ENCODE measurements at places on chromosomes 7 and 10.

DNA sequence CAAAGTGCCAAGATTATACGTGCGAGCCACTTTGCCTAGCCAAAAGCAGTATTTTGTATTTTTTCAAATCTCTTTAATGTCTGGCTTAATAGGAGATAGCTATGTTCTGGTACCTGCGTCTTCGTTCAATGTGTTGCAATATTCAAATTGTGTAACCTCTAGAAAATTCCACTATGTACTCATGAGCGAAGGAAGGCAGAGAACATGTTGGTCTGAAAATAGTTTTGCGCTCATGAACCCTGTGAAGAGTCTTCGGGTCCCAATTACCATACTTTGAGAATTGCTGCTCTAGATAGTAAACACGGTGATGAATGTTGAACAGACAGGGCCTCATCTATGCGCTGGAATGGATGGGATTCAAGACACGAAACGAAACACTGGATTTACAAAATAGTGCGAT is 2.7 kb upstream of the SUV39H2 start:
- H3K4me1 ChIP-seq: no peaks in the 10 kb centered on the region
- H3K4me3 ChIP-seq: no peak overlapping the region
- no peak for DNase-seq
- no peaks in the 10 kb centered on the region for H3K27me3 ChIP-seq
- peaks cover 5% of the 10 kb centered on the region for H3K36me3 ChIP-seq
- H3K27ac ChIP-seq: no peak overlapping the region

DNA sequence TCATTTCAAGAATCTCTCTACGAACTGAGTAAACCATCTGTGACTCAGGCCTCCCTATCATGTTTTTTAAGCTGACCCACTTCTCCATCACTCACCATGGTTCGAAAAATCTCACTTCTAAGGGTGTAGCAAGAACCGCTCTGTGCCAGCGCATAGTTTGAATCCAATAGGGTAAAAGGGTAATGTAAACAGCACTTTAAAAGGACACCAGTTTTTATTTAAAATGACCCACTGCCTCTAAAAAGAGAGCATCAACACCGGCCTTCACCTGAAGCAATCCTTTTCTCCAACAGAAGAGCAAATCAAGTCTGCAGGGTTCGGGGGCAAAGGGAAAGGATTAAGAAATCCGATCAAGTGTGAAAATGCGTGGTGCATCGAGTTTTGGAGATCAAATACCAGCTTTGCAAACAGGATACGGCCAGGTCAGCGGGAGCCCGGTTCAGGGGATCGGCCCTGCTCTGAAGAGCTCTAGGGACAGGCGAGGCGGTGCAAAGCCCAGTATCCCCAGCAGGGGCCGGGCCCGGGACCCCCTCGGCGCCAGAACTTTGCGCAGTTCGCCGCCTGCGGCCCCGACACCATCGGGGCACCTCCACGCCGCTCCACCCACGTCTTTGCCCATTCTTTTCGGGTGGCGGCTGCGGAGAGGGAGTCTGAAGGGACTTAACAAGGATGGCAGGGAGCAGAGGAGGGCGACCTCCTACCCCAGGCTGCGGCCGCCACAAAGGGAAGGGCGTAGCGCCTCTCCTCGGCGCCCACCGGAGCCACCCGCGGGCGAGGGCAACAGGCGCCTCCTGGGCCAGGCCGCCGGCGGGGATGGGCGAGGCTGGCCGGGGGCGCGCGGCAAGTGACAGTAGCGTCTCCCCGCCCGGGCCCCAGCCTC is 842 bp downstream of the NMT2 start:
- H3K36me3 ChIP-seq: no peaks in the 10 kb centered on the region
- H3K4me3 ChIP-seq: peak overlapping the region; percentile 92
- no peaks in the 10 kb centered on the region for H3K27me3 ChIP-seq
- peaks cover 25% of the 10 kb centered on the region for H3K4me1 ChIP-seq
- DNase-seq: peak; percentile 75
- peak overlapping the region; percentile 86 for H3K27ac ChIP-seq

- H3K36me3 ChIP-seq: no peaks in the 10 kb centered on the region
- H3K27ac ChIP-seq: no peak overlapping the region
- no peak for DNase-seq
- H3K27me3 ChIP-seq: no peaks in the 10 kb centered on the region
Observed at GRCh38 chr7:90857603-90858002, 261.5 kb downstream of the CDK14 start.

DNA sequence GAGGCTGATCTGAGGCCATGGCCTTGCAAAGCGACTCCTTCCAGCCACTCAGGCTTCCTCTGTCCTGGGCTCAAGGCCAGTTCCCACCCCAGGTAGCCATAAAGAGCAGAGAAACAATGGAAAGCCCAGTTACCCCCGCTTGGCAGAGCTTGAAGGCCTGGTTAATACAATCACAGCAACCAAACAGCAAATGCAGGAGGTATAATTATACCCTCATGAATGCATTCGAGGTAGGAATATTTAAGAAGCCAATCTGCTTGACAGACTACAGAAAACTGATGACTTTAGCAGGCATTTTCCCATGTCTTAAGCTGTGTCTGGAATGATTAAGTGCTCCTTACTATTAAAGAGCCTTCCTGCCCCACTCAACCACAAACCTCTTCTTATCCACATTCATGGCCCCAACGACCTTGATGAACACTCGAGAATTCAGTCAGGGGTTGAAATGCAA is 114.1 kb upstream of the MACROH2A2 start:
- no peaks in the 10 kb centered on the region for H3K4me1 ChIP-seq
- H3K27me3 ChIP-seq: no peaks in the 10 kb centered on the region
- no peak overlapping the region for H3K4me3 ChIP-seq
- no peak for DNase-seq
- H3K27ac ChIP-seq: no peak overlapping the region
- H3K36me3 ChIP-seq: peaks cover 11% of the 10 kb centered on the region

DNA sequence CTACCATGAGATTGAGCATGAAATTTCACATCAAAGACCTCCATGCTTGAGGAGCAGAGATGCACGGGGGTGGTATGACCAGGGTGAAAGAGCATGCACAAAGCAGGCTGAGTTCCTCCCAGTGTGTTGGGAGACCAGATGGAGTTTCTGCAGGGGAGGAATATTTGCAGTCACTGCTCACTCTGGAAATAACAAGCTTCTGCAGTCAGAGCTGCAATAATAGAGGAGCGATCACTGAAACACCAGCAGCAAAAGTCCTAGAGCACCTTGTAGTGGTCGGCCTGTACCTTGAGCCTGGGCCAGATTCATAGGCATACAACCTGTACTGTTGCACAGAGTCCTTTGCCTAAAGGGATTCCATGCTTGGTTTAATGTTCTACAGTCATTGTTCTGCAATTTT is 184.5 kb upstream of the SP8 start:
- H3K4me1 ChIP-seq: no peaks in the 10 kb centered on the region
- no peaks in the 10 kb centered on the region for H3K36me3 ChIP-seq
- no peak overlapping the region for H3K4me3 ChIP-seq
- no peaks in the 10 kb centered on the region for H3K27me3 ChIP-seq
- no peak overlapping the region for H3K27ac ChIP-seq
- no peak for DNase-seq

GRCh38 chr7:104327534-104327933 is 869 bp upstream of the LHFPL3 start:
- H3K4me3 ChIP-seq: no peak overlapping the region
- peaks cover 15% of the 10 kb centered on the region for H3K4me1 ChIP-seq
- no peak overlapping the region for H3K27ac ChIP-seq

DNA sequence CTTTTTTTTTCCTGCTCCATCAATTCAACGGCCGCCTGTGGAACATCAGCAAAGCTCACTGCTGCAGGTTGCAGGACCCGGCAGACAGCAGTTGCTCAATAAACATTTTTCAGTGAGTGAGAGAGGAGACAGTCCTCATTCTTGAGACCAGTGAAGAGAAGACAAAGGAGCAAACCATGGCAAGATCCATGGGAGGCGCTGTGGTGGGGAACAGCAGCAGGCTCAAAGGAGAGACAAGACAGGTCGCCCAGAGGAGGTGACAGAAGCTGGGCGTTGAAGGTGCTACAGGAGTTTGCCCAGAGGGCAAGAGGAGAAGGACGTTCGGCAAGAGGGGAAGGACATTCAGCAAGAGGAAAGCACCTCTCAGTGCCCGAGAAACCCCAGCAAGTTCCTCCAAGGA is 74.5 kb upstream of the FGFR2 start:
- no peak for DNase-seq
- no peaks in the 10 kb centered on the region for H3K27me3 ChIP-seq
- no peaks in the 10 kb centered on the region for H3K36me3 ChIP-seq
- H3K4me1 ChIP-seq: peaks cover 13% of the 10 kb centered on the region
- H3K27ac ChIP-seq: no peak overlapping the region

DNA sequence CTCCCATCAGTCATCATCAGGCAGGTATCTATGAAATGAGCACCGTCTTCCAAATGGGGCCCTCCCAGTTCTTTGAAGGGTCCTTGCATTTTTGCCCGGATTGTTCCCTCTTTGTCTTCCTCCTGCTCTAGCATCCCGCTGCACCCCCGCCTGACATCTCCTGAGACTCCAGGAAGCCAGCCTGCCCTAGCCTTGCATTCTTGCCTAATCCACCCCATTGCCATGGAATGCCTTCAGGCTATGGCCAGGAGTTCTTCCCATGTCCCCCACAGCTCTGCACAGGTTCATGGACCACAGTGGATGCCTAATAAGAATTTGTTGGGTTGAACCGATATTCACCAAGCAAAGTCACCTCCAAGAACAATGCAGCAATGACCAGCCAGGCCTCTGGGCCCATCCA is 62.1 kb downstream of the ZMIZ1 start:
- H3K27ac ChIP-seq: no peak overlapping the region
- DNase-seq: no peak
- H3K36me3 ChIP-seq: peaks cover 27% of the 10 kb centered on the region

DNA sequence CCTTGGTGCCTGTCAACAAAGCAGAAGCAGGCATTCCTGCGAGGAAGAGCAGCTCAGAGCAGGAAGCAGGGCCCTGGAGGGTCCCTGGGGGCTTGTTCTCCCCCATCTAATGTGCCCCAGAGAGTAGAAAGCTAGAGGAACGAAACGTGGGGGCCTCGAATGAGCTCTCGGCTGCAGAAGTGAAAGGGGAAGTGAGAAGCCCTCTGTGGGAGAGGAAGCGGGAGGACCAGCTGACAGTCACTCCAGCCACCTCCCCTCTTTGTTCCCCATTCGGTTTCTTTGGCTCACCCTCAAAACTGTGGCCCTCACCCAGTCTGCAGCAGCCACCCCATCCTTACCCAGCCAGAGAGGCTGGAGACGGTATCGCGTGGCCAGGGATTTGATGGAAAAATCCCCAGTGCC is 25.0 kb downstream of the C10orf105 start:
- no peaks in the 10 kb centered on the region for H3K27me3 ChIP-seq
- no peak overlapping the region for H3K4me3 ChIP-seq
- DNase-seq: peak; percentile 46
- H3K27ac ChIP-seq: no peak overlapping the region
- H3K36me3 ChIP-seq: no peaks in the 10 kb centered on the region
- no peaks in the 10 kb centered on the region for H3K4me1 ChIP-seq

DNA sequence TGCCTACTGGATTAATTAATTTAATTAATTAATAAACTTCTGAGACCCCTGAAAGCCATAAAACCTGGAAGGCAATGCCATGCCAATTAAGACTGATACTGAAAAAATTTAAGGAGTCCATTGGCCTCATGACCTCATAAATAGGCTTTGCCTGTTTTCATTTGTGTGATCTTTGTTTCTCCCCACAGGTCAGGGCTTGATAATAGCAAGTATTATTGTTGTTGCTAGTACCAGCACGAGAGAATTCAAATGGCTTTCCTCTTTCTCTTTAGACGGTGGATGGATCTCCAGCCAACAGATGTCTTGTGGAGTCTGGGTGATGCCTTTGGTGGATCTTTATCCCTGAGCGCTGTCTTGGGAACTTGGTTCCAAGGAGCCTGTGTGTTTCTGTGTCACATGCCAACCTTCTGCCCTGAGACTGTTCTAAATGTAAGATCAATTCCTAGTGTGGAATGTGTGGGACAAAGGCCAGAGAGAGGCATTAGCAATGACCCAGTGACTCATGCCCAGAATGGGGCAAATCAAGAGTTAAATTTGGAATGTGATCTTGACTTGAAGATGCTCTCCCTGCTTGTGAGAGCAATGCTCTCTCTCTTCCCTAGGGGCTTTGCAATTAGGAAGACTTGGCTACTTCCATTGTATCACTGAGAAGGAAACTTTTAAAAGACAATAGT is 17.7 kb downstream of the ACSM6 start:
- no peak for DNase-seq
- no peaks in the 10 kb centered on the region for H3K27me3 ChIP-seq
- no peak overlapping the region for H3K27ac ChIP-seq
- no peak overlapping the region for H3K4me3 ChIP-seq
- H3K4me1 ChIP-seq: no peaks in the 10 kb centered on the region
- no peaks in the 10 kb centered on the region for H3K36me3 ChIP-seq

GRCh38 chr7:87363342-87363741 is 17.9 kb downstream of the CROT start:
- H3K36me3 ChIP-seq: peaks cover 31% of the 10 kb centered on the region
- no peak overlapping the region for H3K4me3 ChIP-seq
- H3K4me1 ChIP-seq: no peaks in the 10 kb centered on the region

DNA sequence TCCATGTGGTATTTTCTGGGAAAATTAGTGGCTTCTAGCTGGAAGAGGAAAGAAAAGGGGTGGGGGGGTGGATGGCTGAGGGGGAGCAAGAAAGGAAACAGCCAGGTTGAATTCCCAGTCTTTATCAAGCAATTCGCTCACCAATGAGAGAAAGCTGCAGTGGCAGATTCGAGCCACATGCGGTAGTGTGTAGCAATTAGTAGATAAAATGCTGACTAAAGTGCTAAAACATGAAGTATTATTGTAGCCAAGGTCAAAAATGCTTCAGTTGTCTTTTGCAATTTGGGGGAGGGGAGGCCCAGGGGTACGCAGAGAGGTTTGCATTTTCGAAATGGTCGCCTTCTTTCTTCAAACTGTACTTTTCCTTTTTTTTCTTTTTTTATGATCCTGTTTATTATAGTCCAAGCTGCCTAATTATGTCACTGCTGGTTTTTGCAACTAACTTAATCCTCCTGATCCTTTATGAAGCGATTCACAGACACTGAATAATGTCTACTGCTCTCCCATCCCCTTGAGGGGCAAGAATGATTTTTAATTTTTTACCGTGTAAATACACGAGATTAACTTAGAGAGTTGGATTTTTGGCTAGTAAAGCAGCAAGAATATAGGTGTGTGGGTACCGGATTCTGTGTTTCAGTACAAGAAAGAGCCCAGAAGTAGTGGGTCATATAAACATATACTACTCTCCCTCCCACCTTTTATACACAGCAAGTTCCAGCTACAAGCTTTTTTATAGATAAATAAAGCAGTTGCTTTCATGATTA is 3.6 kb upstream of the ARID5B start:
- no peak for DNase-seq
- no peaks in the 10 kb centered on the region for H3K36me3 ChIP-seq
- H3K4me1 ChIP-seq: peaks cover 15% of the 10 kb centered on the region
- peak overlapping the region; percentile 21 for H3K27ac ChIP-seq
- peak overlapping the region; percentile 38 for H3K4me3 ChIP-seq
- no peaks in the 10 kb centered on the region for H3K27me3 ChIP-seq

GRCh38 chr10:129956876-129957673 is 7.0 kb downstream of the EBF3 start:
- H3K27ac ChIP-seq: no peak overlapping the region
- no peaks in the 10 kb centered on the region for H3K36me3 ChIP-seq
- H3K4me3 ChIP-seq: no peak overlapping the region

DNA sequence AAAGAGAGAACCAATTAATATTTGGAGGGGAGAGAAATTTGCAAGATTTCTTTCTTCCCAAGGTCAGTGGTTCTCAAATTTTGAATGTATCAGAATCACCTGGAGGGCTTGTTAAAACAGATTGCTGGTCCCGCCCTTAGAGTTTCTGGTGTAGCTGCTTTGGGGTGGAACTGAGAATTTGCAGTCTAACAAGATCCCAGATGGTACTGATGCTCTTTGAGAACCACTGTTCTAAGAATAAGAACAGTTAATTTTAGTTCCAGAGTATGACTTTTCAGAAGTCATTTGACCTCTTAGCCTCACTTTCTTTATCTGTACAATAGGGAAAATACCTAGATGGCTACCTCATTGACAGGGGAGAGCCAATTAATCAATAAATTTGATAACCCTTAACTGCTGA is 161.6 kb downstream of the PRKG1 start:
- no peaks in the 10 kb centered on the region for H3K36me3 ChIP-seq
- H3K4me3 ChIP-seq: no peak overlapping the region
- no peak for DNase-seq
- H3K4me1 ChIP-seq: peaks cover 7% of the 10 kb centered on the region

All from tibial artery (tissue), 4 donors.